Left ventricle myocardium inferior (tissue), 1 donor: ENCODE measurements at places on chromosomes 16 and 17. TPM values are rescaled to one million over a fixed set of nuclear protein-coding genes. Genes with fewer than 3 reads are reported as not detected.

- DNase-seq, result no peak
These were observed 1.7 kb downstream of the NFATC3 start for GRCh38 chr16:68086860-68087268.

Gene CASKIN2
- total RNA-seq, result 34.3 TPM

Gene DERL2
- 32.5 TPM for total RNA-seq

Gene GAA
- 44.4 TPM for total RNA-seq

Gene SGF29
- 16.5 TPM for total RNA-seq

Gene MEFV
- total RNA-seq, result 0.49 TPM
